ENCODE measurements at places on chromosomes 3 and 15. TPM values are rescaled to one million over a fixed set of nuclear protein-coding genes. Genes with fewer than 3 reads are reported as not detected.
A peak's percentile ranks its signal among the peaks of the same experiment; 100 is the strongest.

- H3K4me1 ChIP-seq, result no peaks in the 10 kb centered on the region
- peaks cover 45% of the 10 kb centered on the region for H3K27me3 ChIP-seq
These were observed 12.2 kb downstream of the CPB1 start for GRCh38 chr3:148839805-148840204.

DNA sequence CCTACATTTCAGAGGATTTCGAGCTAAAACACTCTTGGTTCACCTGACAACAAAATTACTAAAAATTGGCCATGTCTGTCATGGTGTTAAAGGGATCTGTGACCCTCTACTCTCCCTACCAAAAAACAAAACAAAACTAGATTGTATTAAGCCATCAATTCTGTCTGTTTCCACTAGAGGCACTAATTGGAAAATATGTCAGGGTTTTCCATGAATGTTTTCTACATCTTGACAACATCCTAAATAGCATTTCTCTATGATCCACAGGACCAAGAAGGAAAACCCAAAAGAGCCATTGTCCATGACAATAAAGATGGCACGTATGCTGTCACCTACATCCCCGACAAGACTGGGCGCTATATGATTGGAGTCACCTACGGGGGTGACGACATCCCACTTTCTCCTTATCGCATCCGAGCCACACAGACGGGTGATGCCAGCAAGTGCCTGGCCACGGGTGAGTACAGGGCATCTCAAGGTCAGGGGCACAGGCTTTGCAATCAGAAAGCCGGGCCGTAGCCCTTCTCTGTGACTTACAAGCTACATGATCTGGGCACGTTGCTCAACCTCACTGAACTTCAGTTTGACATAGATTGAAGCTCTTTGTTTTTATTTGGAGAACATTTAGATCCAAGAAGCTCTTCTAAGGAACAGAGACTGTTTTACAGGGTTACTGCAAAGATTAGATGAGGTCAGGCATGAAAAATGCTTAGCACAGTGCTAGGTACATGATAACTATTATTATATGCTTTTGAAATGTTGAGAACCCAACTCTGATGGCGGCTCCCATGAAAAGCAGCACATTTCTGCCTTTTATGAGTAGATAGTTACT lies 74.8 kb downstream of the DNASE1L3 start:
- no peak overlapping the region for H3K4me3 ChIP-seq
- H3K36me3 ChIP-seq, result peaks cover 94% of the 10 kb centered on the region
- H3K27me3 ChIP-seq, result no peaks in the 10 kb centered on the region
- H3K27ac ChIP-seq, result no peak overlapping the region
- H3K4me1 ChIP-seq, result no peaks in the 10 kb centered on the region

DNA sequence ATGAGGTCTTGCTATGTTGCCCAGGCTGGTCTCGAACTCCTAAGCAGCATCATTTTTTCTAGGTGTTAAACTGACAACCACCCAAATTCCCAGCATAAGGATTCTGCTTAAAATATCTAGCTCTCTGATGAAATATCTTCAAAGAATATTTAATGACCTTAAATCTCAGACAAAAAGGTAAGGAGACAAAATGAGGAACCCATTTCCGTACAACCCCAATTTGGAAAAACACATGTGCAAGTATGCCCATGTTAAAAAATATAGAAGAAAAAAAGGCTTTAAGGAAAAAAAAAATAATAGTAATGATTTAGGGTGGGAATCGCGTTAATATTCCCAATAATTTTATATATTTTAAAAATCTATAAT lies 1.4 kb upstream of the SACM1L start:
- no peaks in the 10 kb centered on the region for H3K27me3 ChIP-seq
- peak; percentile 27 for DNase-seq
- no peak overlapping the region for H3K27ac ChIP-seq
- H3K4me1 ChIP-seq, result peaks cover 11% of the 10 kb centered on the region
- H3K36me3 ChIP-seq, result peaks cover 12% of the 10 kb centered on the region

Gene MUC20
- total RNA-seq, result 0.69 TPM

Gene DPH3
- total RNA-seq, result 10.2 TPM

Gene PPCDC
- total RNA-seq, result 31.0 TPM
